ENCODE measurements at places on chromosomes 13 and 19.

- no peak for DNase-seq
These were observed 138.4 kb downstream of the ATP11A start for GRCh38 chr13:112828082-112828699.

DNA sequence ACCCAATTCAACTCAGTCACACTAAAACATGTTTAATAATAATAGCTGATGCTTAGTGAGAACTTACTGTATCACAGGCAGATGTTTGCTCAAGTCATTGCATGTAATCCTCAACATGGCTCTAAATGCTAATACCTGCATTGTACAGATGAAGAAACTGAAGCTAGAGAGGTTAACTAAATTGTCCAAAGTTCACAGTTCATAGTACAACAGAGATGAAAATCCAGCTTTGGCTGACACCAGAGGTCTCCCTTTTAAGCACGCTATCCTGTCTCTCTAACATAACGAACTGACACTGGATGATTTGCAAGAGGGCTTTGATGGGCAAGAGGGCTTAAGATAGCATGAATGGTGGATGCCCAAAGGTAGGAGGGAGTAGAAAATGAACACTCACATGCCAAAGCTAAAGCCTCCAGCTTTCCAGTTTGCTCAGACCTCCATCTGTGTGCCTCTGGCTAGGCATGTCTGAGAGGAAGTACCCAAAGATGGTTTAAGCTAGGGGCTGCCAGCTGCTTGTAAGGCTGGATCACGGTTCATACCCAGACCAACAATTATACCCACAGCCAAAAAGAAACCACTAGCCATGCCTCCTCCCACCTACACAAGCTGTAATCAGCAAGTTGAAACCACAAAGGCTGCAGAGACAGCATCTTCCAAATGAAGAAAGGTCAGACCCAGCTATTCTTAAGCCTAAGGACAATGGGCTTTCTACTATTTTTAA lies 196.9 kb upstream of the UBL3 start:
- no peak for DNase-seq

DNA sequence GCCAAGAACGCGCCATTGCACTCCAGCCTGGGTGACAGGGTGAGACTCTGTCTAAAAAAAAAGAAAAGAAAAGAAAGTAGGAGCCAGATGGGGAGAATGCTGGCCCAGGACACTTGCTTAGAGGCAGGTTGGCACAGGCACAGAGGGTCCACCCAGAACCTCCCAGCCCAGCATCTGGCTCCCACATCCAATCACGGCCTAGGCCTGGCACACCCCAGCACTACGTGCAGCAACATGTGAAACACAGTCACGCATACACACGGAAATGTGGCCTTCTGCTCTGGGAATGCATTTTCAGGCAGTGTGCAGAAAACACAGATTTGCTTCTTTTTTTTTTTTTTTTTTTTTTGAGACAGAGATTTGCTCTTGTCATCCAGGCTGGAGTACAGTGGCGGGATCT lies 20.9 kb upstream of the FOSB start:
- DNase-seq = peak; percentile 98

DNA sequence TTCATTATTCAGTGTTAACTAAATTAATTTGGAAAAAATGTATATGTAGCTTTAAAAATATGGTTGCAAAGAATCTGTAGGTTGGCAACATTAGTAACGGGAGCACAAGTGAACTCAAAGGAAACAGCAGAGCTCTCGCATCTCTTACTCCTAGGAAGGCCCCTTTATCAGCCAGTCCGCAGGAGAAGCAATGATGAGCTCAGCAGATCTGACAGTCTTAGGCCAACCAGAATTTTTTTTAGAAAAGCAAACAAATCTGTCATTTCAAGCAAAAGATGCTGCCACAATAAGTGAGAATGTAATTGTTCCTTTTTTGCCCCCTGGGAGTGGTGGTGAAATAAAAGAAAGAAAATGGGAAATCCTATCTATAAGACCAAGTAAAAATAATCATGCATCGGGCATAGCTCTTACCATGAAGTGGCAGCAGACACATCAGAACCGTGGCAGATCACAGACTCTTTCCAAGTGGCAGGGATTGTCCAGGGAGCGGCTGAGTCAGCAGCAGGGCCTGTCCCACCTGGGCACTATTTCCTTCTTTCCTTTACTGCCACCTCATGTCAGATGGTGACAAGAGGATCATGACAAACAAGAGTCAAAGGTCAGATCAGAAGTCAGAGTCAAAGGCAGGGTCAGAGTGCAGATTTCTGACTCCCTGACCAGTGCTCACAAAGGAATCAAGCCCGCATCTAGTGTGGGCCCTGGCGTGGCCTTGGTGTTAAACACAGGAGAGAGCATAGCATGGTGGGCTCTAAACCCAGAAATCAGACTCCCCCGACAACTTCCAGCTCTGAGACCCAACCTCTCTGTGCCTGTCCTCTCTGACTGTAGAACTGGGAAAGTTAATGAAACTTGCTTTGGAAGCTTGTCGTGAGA lies 84.0 kb upstream of the MTIF3 start:
- no peak for DNase-seq

- DNase-seq = no peak
These were observed 10.2 kb upstream of the N4BP2L2 start for GRCh38 chr13:32548837-32549236.

- DNase-seq = no peak
These were observed 155.6 kb upstream of the RNF113B start for GRCh38 chr13:98332691-98333090.
